ENCODE measurements at places on chromosomes 7 and 10.

GRCh38 chr10:62939698-62940097 lies 123.5 kb upstream of the EGR2 start:
- DNase-seq: no peak

- no peak for DNase-seq
These were observed 210.1 kb downstream of the KIAA1217 start for GRCh38 chr10:24419066-24419465.

DNA sequence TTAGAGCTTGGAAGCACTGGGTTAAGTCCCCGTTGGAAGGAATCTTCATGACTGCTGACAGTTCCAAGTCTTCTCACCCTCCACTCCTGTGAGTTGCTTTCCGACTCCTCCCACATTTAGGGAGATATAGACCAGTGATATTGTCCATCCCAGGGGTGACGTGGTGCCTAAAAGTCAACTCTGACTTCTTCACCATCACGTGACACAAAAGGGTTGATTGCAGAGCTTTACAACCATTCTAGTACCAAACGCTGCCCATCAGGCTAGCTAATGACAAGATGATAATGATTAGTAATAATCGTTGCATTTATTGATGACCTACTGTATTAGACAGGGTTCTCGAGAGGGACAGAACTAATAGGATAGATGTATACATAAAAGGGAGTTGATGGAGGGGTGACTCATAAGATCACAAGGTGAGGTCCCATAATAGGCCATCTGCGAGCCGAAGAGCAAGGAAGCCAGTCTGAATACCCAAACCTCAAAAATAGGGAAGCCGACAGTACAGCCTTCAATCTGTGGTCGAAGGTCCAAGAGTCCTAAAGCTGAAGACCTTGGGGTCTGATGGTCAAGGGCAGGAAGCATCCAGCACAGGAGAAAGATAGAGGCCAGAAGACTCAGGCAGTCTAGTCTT lies 85.3 kb upstream of the CARD11 start:
- DNase-seq: no peak

DNA sequence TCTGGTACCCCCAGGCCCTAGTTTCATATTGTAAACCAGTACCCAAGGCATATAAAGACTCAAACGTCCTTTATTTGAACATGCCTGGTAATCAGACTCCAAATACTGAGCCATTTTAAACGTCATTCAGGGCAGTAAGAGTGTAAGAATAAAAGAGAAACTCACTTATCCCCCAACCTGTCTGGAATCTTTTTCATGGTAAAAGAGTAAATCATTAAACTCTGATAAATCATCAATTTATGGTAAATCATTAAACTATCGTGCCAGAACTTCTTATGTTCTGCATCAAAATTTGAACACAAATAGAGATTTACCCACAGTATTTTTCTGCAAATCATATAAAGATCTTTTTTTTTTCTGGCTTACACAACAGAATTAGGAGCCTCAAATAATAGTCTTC lies 734.3 kb upstream of the POT1 start:
- no peak for DNase-seq

DNA sequence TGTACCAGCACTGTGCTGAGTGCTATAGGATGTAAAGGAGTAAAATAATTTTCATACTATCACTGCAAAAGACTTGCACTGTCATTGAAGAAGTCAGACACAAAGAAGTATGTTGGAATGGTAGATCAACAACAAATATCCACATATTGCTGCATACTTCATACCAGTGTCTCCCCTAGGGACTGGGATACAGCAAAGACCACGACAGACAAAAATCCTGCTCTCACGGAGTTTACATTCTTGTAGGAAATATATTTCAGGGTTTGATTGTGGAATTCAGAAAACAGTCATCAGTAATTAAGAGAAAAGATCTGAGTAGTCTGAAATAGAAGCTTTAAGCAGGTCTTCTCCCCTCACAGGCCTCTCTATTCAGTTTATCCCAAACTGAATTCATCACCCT lies 49.4 kb upstream of the PLXNA4 start:
- DNase-seq: no peak

GRCh38 chr7:122674502-122674901 lies 24.4 kb downstream of the RNF133 start:
- peak; percentile 44 for DNase-seq

DNA sequence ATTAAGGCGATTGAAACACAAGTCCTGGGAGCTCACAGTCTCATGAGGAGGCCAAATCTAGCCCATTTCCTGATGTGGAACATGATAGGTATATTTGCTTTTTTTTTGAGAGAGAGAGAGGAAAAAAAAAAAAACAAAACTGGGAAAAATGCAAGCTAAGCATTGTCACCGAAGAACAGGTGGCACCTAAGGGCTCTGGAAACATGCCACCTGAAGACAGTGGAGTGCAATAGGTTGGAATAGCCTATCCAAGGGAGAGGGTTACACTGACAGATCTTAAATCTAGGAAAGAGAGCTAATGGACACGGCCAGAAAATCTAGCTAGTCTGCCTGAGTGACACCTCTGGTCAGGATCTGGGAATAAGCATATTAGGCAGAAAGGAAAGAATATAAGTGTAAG lies 110.2 kb downstream of the SRI start:
- no peak for DNase-seq

- no peak for DNase-seq
These were observed 18.0 kb upstream of the RET start for GRCh38 chr10:43058716-43059335.

DNA sequence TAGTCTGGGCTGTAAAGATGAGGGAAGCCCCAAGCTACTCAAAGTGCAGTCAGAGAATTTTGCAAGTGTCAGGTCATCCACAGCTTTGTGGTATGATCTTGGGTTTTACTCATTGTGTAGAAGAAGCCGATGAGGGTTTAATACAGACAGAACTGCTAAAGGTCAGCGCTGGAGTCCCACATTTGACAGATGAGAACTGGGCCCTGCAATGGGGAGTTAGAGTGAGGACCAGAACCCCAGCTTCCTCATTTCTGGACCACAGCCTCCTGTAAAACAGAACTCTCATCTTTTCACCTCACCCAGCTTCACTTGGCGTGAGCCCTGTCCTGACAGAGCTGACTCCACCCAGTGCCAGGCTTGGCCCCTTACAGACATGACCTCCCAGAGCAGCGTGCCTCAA lies 20.1 kb downstream of the LRRC20 start:
- DNase-seq: no peak

DNA sequence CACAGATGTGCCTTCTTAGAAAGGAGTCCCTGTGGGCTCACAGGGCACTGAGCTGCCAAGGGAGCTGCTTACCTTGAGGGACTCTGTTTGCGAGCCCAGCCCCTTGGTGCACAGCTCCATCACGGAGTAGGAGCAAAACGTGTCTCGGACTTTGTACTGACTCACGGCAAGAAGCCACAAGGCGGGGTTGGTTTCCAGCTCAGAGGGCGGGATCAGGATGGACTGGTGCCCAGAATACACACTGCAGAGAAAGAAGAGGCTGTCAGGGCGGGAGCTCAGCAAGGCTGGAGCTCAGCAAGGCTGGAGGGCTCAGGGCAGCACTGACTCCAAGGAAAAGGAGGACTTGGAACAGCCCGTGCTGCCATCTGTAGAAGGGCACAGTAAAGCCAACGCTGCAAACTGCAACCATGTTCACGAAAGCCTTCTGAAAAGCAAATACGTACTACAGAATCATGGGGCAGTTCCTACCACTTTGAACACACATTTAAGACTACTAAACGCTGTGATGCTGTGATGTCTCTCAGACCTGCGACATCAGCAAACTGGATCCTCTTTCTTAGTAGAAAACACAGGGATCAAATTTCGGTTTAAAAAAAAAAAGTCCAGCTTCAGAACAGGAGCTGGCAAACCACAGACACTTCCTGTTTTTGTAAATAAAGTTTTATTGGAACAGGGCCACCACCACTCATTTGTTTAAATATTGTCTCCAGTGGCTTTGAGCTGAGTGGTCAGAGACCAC lies 194.3 kb downstream of the ZMYND11 start:
- peak; percentile 86 for DNase-seq

DNA sequence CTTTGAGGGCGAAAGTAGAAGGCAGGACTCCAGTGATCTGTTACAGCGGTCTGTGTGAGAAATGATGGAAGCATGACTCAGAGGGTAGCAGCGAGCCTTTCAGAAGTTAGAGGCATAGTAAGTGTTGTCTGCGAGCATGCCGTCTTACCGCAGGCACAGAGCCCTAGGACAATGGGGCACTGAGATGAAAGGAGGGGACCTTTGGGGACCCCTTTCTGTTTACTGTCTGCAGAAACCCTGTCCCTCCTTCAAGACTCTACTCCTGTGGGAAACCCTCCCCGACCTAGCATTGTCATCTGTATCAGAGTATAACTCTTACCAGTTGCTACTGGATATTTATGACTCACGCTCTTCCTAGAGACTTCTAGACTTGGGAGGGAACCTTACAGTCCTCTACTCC lies 87.2 kb upstream of the AGK start:
- DNase-seq: peak; percentile 69

DNA sequence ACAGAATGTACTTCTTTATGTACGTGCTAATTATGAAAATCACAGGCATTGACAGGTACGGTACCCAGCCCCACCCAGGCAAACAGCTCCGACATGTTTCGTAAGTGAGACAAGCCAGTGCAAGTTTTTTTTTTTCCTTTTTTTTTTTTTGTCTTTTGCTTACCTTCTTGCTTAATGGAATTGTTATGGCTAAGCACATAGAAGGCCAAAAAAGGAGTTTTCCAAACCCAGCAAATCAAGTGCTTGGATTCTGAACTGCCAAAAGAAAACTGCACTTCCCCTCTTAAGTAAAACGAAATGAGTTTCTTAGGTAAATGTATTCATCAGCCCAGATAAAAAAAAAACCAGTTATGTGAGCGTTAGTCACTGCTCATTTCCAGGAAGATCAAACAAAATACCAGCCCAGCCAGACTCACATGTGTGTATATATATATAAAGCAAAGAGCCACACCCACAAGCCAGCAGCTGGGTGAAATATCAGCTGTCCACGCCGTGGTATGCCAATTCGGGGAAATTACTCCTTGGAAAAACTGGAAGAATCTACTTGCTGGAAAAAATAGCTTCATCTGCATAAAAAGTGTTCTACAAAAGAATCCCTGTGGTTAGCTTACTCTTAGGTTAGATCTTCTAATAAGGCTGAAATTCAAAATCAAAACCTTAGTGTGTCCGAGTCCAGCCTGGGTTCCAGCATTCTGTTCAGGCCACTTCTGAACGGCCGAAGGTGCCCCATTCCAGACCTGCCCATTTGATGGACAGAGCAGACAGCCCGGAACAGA lies 8.0 kb downstream of the KLF6 start:
- DNase-seq: peak; percentile 83

DNA sequence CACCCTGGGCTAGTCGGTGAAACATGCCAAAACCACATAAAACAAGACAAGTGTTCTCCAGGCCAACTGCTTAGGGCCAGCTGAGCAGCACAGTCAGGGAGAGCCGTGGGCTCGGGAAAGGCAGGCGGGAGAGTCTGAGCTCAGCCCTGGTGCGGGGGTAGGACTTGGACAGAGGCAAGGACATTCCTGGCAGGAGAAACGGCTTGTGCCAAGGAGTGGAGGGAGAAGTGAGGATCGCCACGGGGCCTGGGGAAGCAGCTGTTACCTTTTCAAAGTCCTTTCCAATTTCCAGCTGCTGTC lies 4.2 kb downstream of the ELN start:
- DNase-seq: peak; percentile 81

DNA sequence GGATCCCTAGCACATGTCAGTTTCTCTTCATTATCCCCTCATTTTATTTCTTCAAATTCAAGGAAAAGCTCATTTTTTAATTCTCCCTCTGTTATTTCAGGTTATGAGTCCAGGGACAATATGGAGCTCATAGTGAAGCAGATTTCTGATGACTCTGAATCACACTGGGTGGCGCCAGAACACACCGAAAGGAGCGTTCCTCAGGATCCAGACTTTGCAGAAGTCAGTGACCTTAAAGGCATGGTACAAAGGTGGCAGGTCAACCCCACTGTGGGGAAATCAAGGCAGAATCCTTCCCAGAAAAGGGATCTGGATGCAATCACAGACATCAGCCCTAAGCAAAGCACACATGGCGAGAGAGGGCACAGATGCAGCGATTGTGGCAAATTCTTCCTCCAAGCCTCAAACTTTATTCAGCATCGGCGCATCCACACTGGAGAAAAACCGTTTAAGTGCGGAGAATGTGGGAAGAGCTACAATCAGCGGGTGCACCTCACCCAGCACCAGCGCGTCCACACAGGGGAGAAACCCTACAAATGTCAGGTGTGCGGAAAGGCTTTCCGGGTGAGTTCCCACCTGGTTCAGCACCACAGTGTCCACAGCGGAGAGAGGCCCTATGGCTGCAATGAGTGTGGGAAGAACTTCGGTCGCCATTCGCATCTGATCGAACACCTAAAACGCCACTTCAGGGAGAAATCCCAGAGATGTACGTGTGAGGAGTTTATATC lies 21.4 kb downstream of the ZKSCAN5 start:
- DNase-seq: no peak

- peak; percentile 74 for DNase-seq
These were observed 6.4 kb upstream of the GPR22 start for GRCh38 chr7:107463139-107464078.

GRCh38 chr7:6651851-6652445 lies 14.8 kb downstream of the ZNF316 start:
- no peak for DNase-seq

- no peak for DNase-seq
These were observed 465.9 kb upstream of the GALNT17 start for GRCh38 chr7:70665997-70666396.

DNA sequence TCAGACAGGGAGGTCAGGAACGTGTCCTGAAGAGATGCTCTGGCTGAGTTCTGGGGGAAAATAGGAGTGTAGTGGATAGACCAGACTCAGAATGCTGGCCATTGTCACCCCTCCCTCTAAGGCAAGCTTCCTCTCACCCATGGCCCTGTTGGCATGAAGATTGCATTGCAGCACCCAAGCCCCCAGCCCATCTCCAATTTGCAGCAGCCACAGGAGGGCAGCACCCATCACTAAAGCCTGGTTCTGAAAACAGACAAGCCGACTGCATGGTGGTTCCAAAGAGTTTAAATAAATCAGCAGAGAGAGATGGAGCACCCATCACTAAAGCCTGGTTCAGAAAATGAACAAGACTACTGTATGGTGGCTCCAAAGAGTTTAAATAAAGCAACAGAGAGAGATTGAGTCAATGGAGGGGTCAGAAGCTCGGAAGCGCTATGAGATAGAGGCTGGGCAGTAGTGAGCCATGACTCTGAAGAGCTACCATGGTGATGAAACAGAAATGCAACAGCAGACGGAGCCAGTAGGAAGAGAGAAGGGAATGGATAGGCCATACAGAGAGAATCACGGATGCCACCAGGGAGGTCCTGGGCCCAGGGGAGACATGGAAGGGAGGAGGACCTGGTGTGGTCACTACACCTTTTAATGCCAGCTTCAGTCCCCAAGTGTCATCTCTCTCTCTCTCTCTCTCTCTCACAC lies 237.9 kb upstream of the MYO3A start:
- no peak for DNase-seq

- DNase-seq: no peak
These were observed 21.7 kb downstream of the RNF32 start for GRCh38 chr7:156662277-156662676.

GRCh38 chr7:117045927-117046710 lies 92.8 kb downstream of the ST7 start:
- DNase-seq: no peak

DNA sequence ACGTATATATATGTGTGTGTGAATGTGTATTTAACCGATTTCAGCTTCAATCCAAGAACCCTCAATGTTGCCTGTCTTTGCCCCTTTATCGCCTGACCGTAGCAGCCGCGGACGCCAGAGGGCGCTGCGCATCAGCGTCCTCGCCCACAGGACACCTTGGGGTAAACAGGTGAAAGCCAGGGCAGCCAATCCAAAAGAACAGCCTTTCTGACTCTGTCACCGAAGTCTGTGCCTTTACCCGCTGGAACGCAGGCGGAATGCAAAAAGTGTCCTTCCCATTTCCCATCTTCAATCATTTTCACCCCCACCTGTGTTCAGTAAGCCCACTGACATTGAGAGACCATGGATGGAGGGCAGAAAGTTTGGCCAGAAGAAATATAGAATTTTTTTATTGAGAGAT lies 3.6 kb downstream of the NXPH1 start:
- peak; percentile 9 for DNase-seq
